ENCODE measurements at places on chromosomes 13 and 19.

DNA sequence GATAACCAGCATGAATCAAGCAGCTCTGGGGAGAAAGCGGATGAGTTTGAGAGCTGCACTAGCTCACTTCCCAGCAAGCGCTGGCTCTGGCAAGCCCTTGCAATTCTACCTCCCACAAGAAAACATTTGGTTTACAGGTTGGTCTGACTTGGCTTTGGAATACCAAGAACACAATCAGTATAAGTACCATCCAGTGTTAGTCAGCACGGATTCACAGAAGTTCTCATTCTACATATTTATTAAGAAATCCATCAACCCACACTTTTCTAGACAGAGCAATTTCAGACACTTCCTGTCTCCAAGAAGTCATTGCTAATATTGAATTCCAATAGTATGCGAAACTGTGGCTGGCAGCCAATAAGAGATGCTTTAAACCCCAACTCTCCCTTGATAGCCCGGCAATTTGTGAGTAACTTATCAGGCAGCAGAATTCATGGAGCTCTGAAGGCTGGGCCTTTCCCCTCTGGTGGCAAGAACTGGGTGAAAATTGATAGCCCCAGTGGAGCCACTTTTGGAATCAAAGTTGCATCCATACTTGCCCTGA, 59.4 kb upstream of the WASF3 start:
- no peaks in the 10 kb centered on the region for H3K36me3 ChIP-seq
- DNase-seq, result no peak
- H3K4me3 ChIP-seq, result no peak overlapping the region
- no peak overlapping the region for H3K27ac ChIP-seq
- H3K27me3 ChIP-seq, result peaks cover 2% of the 10 kb centered on the region

DNA sequence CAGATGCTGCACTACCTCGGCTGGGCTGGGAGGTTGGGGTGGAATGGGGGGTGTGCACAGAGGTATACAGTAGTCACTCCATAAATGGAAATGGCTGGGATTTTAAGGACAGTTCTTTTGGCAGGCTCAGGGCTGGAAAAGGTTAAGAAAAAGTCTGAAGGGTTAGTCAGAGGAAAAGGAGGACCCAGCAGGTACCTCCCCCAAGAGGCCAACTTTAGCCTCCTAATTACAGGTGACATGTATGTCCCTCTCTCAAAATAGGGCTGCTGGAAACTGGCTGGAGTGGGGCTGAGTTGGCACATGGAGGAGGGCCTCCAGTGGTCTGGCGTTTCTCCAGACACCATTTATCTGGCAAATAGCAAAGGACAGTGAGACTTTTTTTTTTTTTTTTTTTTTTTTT, 994 bp downstream of the CCDC194 start:
- H3K27ac ChIP-seq, result no peak overlapping the region
- no peak overlapping the region for H3K4me3 ChIP-seq
- peaks cover 18% of the 10 kb centered on the region for H3K27me3 ChIP-seq
- no peak for DNase-seq

GRCh38 chr13:49540552-49540951, 44.8 kb downstream of the PHF11 start:
- H3K4me3 ChIP-seq, result peak overlapping the region; percentile 33
- H3K27ac ChIP-seq, result peak overlapping the region; percentile 22
- no peaks in the 10 kb centered on the region for H3K36me3 ChIP-seq
- DNase-seq, result peak; percentile 12
- no peaks in the 10 kb centered on the region for H3K27me3 ChIP-seq
- peaks cover 5% of the 10 kb centered on the region for H3K4me1 ChIP-seq

DNA sequence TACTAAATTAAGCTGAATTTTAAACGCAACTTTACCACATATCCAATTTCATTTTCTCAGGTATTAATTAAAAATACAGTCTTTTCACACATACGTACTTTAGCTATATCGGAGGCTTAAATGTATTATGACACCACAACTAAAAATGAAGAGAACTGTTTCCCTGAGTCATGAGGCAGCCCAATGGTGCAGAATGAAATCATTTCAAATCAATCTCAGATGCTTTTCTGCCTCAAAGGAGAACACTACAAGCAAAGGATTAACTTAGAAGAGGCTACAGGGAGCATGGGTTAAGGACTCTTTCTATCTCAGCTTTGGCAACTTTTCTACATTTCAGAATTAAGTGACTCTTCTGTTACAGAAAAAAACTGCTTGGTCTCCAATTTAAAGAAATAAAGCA, 516.3 kb upstream of the HTR2A start:
- H3K4me1 ChIP-seq, result no peaks in the 10 kb centered on the region
- no peak overlapping the region for H3K27ac ChIP-seq
- H3K27me3 ChIP-seq, result no peaks in the 10 kb centered on the region

DNA sequence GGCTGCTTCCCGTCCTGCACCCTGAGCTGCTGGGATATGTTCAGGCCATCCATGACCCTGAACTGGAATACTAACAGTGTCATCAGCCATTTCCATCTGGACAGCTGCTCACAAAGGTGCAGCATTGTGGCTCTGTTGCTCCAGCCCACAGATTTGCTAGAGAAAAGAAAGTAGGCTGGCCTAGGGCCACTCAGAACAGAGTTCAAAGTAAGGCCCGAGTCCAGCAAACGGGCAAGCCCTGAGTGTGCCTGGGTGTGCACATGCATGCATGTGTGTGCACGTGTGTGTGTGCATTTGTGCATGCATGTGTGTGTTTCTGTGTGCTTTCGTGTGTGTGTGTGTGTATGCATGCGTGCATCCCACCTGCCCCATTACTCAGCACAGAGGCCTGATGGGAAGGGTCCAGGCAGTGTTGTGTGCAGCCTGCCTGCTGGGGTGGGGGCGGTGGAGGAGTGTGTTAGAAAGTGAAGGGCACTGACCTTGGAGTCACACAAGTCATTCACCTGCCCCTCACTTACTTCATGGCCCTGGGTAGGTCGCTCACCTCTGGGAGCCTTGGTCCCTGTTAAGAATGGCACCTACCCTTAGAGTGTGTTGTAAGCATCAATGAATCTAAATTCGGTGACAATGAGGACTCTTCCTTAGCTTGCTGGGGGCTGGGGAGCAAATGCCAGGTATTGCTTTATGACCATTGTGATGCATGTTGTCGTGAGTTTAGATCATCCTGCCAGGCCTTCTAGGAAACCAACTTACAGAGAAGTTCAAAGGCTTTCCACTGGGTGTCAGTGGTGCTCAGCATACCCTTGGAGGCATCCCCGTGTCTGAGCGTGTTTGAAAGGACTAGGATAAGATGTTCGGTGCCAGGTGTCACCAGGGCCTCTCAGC, 53.2 kb downstream of the GPR12 start:
- no peak overlapping the region for H3K27ac ChIP-seq
- H3K36me3 ChIP-seq, result no peaks in the 10 kb centered on the region
- no peaks in the 10 kb centered on the region for H3K4me1 ChIP-seq
- no peak for DNase-seq

- H3K4me3 ChIP-seq, result no peak overlapping the region
- H3K27ac ChIP-seq, result no peak overlapping the region
- no peaks in the 10 kb centered on the region for H3K27me3 ChIP-seq
- no peaks in the 10 kb centered on the region for H3K4me1 ChIP-seq
- H3K36me3 ChIP-seq, result no peaks in the 10 kb centered on the region
- DNase-seq, result no peak
Observed at GRCh38 chr13:78241278-78241919, 322.8 kb upstream of the EDNRB start.

DNA sequence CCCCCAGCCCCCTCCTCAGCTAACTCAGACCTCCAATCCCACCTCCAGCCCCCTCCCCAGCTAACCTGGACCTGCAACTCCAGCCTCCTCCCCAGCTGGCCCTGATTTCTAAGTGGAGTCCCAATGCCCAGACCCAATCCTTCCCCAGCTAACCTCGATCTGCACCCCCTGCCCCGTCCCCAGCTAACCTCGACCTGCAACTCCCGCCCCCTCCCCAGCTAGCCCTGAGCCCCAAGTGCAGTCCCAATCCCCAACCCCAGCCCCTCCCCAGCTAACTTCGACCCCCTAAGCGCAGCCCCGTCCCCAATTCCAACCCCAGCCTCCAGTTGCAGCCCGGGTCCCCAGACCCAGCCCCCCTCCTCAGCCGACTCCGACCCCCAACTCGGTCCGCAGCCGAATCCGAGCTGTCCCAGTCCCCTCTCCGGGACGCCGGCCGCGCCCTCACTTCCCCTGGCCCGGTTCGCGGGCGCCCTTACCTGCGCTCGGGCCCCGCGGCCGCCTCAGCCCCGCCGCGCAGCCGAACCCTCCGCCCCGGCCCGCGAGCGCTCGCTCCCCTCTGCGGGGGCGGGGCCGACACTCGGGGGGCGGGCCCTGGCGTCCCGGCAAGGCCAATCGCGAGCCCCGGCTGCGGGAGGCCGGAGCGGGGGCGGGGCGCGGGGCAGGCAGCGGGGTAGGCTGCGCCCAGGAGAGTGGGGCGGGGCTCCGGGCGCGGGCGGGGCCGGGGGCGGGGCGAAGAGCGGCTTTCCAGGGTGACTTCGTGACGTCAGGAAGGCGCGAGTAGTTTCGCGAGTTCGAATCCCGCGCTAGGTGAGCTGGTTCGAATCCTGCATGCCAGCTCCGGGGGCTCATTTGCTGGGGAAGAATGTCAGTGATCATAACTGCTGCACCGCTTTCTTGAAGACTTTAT, at the start of gene GNG7:
Gene GNG7 (minus strand): TSS at position 525 of the 907 bp plus-strand sequence. CDS start 182,006 bp downstream, outside the sequence.
- H3K4me1 ChIP-seq, result peaks cover 6% of the 10 kb centered on the region
- peaks cover 3% of the 10 kb centered on the region for H3K27me3 ChIP-seq
- H3K27ac ChIP-seq, result no peak within 1 kb of the TSS
- DNase-seq, result peak; percentile 93
- H3K4me3 ChIP-seq, result peak within 1 kb of the TSS; percentile 45

- no peaks in the 10 kb centered on the region for H3K27me3 ChIP-seq
Observed at GRCh38 chr19:34461375-34462100, 20.0 kb upstream of the WTIP start.

Measured in T-cell (primary cell).